ENCODE measurements at places on chromosomes 11 and 22.

DNA sequence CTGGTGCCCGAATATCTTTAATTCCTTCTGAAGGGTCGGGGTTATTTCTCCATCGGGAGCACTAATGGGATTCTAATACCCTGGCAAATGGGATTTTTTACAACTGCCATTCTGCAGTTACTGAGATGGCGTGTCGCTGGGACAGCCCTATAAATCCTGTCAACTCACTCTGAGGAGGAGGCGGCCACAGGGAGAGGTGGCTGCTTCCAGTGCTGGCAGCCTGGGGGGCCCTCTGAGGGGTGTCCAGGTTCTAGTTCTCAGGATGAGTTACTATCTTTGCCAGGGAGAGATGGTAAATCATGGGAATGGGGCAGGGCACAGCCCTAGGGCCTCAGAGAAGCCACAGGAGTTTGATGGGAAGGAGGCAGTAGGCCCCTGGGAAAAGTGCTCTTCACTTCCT lies 135.9 kb downstream of the NTM start:
- DNase-seq, result no peak

GRCh38 chr11:25733777-25734176 lies 598.2 kb upstream of the ANO3 start:
- DNase-seq, result no peak

GRCh38 chr11:99066618-99067317 lies 46.0 kb downstream of the CNTN5 start:
- no peak for DNase-seq

DNA sequence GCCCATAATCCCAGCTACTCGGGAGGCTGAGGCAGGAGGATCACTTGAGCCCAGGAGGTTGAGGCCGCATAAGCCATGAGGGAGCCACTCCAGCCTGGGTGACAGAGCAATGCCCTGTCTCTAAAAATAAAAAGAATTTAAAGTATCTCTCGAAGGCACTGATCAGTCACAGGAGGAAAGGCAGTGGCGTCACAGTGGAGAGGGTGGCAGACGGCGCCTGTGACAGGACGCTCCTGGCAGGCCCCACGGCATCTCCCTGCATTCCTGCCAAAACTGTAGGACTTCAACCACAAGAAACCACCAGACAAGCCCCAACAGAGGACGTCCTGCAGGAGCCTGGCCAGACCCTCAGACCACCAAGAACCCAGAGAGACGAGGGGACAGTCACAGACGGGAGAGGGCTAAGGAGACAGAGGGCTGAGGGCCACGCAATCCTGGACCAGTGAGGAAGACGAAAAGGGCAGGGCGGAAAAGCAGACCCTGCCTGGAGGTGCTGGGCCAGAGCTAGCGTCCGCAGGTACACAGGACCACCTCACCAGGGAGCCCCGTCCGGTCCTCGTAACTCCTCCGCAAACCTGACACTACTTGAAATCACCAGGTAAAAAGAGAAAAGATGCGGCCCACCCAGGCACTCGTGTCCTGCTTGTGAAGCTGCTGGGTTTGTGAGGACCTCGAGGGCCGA lies 5.9 kb downstream of the RNH1 start:
- no peak for DNase-seq

- DNase-seq, result no peak
Measured at GRCh38 chr11:117677729-117678310, 119.2 kb downstream of the DSCAML1 start.

- no peak for DNase-seq
Measured at GRCh38 chr11:368414-369335, 624 bp upstream of the B4GALNT4 start.

DNA sequence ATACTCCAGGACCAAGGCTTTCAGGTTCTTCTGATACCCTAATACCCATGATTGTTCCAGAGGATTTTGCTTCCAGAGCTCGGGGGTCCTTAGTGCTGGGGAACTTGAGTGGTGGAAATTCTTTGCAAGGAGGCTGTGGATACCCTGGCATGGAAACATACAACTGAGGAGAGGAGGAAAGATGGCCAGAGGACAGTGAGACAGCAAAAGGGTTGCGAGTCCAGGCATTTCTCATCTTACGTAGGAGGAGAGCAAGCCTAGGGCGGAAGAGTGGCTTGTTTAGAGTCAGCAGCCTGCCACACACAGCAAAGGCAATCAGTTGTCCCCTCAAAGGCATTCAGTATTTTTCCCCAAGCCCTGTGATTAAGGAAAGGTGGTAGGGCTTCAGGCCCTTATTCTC lies 73.5 kb downstream of the ADM start:
- DNase-seq, result no peak

- no peak for DNase-seq
Measured at GRCh38 chr22:50696251-50696798, 23.7 kb downstream of the SHANK3 start.

DNA sequence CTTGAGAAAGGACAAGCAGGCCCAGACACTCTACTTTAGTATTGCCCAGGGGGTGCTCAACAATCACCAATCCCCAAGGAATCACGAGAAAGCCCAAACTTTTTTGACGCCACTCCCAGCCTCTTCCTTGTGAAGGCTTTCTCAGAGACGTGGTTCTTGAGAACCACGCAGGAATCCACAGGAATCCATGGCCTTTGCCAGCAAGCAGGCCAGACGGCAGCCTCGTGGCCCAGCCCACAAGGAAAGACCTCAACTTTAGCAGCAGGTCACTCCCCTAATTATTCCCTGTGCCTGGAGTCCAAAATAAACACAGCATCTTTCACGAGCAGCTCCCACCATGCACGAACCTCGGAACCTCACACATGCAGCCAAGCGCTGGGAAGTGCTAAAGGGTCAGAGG lies 104.2 kb downstream of the WT1 start:
- no peak for DNase-seq

- DNase-seq, result peak; percentile 80
Measured at GRCh38 chr11:101618709-101619108, 34.9 kb upstream of the TRPC6 start.

GRCh38 chr11:128642571-128642970 lies 51.3 kb upstream of the FLI1 start:
- DNase-seq, result no peak

GRCh38 chr22:50507421-50507990 lies at the start of gene LMF2:
LMF2 (minus strand) TSS chr22:50507702; CDS start chr22:50507675, 27 bp downstream.
- DNase-seq, result no peak

DNA sequence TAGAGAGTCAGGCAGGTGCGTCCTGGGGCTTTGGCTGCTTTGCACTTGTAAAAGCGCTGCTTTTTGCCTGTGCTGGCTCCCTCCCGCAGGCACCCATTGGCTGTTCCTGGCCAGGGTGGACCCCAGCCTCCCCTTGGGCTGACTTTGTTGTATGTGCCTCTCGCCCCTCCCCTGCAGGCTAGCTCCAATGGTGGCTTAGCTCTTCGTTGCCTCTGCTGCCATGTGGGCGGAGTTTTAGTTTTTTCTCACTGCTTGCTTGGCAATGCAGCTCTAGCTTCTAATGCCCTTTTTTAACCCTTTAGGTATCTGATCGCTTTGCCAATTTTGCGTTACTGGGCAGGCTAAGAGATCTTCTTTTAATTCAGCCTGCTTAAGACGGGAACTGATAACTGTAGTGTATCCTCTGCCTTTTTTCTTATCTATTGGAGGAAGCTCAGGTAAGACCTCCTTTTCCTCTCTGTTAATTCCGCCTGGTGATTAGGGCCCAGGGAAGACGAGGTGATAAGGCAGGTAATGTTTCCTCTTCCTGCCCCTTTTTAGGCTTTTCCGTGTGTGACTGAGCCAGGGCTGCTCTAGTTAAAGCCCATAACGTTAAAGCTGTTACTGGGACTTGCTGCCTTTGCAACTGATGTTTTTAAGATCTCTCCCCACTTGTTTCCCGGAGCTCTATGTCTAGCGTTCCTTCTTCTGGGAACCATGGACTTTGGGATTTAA lies 11.7 kb upstream of the GLYATL1 start:
- no peak for DNase-seq

DNA sequence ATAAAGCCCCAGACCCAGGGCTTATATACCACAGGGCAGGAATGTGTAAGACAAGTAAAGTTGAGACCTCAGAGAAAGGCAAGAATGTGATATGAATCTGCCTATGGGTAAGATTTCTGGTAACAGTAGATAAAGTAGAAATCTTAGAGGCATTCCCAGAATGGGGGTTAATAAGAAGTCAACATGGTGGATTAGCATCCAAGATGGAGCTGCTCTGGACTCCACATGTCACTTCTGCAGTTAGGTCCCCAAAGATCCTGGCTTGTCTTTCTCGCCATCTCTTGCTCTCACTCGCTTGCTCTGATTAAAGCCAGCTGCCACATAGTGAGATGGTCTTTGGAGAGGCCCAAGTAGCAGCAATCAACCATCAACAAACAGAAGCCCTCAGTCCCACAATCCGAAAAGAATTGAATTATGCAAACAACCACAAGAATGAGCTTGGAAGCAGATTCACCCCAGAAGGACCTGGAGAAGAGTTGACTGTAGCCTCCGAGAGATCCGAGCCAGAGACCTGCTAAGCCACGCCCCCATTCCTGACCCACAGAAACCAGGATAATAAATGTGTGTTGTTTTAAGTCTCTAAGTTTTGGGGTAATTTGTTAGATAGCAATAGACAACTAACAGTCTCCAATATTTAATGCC lies 5.4 kb upstream of the C11orf86 start:
- peak; percentile 84 for DNase-seq

GRCh38 chr11:115893461-115894099 lies 389.4 kb upstream of the CADM1 start:
- DNase-seq, result no peak

GRCh38 chr11:15161790-15162189 lies 47.1 kb downstream of the INSC start:
- DNase-seq, result no peak

- peak; percentile 46 for DNase-seq
Measured at GRCh38 chr11:405323-405953, 9.4 kb downstream of the SIGIRR start.

- peak; percentile 88 for DNase-seq
Measured at GRCh38 chr22:35330258-35330861, 30.7 kb downstream of the TOM1 start.

GRCh38 chr11:95698676-95699557 lies 90.7 kb downstream of the FAM76B start:
- DNase-seq, result peak; percentile 48

GRCh38 chr11:129414144-129414872 lies 38.7 kb downstream of the BARX2 start:
- DNase-seq, result no peak

DNA sequence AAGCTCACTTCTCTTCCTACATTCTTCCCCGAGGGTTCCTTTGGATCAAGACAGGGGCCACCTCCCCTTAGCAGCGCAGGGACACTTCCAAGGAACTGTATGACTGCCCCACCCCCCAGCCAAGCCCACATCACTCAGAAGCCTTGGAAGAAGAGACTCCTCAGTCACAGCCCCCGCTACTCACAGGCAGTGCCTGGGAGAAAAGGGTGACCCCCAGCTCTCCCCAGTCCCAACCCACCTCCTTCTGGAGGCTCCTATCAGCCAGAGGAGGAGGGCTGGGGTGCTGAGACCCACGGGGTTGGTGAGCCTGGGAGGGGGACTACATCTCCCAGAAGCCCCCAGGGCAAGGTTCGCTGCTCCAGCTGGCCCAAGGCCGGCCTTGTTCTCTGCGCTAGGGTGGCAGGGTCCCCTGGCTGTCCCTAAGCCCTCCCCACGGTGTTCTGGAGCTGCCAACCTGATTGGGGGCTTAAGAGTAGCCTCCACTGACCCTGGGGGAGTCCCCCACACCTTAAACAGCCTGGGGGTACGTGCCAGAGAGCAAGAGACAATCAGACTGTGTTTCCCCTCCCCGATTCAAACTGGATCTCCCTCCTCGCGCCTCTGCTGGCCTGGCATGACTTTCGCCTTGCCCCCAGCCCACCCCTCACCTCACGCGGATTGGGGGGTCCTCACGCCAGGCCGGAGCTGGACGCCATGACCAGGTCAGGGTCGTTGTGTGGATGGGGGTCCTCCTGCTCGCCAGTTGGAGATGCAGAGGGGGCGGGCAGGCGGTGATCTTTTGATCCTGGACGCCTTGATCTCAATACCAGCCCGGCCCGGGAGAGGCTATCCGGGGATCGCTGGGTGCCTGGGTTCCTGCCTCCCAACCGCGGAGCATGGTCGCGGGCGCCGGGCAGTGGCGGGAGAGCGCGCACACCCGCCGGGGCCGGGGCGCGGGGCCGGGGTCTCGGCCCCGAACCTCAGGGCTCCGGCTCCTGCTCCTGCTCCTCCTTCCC lies 838 bp downstream of the BCL9L start:
- DNase-seq, result peak; percentile 71

DNA sequence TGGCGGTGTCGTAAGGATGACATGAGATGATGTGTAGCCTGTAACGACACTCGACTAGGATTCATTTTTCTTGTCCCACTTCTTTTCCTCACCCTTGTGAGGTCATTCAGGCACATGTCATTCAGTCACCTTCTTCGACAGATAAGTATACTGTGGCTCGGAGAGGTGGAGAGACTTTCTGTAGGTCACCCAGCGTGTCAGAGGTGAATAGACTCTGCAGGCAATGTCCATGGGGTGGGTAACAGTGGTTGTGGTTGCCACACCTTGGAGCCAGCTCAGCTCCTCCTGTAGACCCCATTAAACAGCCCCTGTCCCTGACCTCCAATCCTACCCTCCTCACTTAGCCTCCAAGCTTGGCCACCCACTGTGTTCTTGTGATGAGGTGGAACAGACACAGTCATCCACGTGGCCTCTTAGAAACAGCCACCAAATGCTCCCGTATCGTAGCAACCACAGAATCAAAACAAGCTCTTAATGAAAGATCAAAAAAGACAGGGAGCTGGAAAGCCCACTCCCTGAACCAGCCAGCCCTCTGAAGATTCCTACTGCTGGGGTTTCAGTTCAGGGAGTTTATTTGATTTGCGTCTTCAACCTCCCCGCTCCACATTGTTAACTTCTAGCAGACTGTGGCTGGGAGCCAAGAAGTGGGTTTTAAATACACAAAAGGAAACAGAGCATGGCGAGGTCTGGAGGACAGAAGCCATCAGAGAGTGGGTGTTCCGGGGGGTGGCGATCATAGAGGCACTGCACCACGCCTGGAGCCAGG lies 89.0 kb upstream of the GRK3 start:
- peak; percentile 9 for DNase-seq

- no peak for DNase-seq
Measured at GRCh38 chr11:73204711-73205121, 13.4 kb upstream of the P2RY2 start.

GRCh38 chr22:47597041-47597440 lies 834.6 kb downstream of the TBC1D22A start:
- DNase-seq, result no peak

DNA sequence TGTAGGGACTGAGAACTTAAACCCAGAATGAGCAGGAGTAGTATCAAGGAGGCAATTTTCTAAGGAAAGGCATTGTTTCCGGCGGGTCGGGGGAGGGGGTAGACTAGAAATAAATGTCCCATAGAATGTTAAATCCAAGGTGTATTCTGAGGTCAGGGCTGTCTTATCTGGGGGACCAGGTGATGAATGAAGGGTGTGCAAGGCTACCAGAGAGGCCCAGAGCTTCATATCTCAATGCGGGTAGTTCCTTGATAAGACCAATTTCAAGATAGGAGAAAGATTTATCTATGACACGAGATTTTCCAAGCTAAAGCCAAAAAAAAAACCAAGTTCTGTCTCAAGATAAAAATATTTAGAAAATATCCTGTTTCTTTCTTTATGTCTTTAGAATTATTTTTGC lies 8.3 kb upstream of the RCE1 start:
- no peak for DNase-seq

- no peak for DNase-seq
Measured at GRCh38 chr11:103622296-103622695, 414.1 kb upstream of the DDI1 start.

GRCh38 chr11:27242591-27242990 lies 120.4 kb downstream of the CCDC34 start:
- no peak for DNase-seq

GRCh38 chr11:116690611-116691010 lies 82.2 kb downstream of the BUD13 start:
- DNase-seq, result no peak

- no peak for DNase-seq
Measured at GRCh38 chr11:87304412-87304811, 266.7 kb downstream of the TMEM135 start.

Data from foreskin fibroblast (primary cell).